ENCODE measurements at places on chromosomes 2 and 18. TPM values are rescaled to one million over a fixed set of nuclear protein-coding genes. Genes with fewer than 3 reads are reported as not detected.

The ALKAL2 gene
- 1.4 TPM for total RNA-seq

- H3K36me3 ChIP-seq, result no peaks in the 10 kb centered on the region
- no peak for DNase-seq
- H3K27ac ChIP-seq, result no peak overlapping the region
- no peaks in the 10 kb centered on the region for H3K27me3 ChIP-seq
Observed at GRCh38 chr2:195434346-195434745, 222.7 kb upstream of the SLC39A10 start.

The SATB2 gene
- total RNA-seq, result 0.71 TPM

DNA sequence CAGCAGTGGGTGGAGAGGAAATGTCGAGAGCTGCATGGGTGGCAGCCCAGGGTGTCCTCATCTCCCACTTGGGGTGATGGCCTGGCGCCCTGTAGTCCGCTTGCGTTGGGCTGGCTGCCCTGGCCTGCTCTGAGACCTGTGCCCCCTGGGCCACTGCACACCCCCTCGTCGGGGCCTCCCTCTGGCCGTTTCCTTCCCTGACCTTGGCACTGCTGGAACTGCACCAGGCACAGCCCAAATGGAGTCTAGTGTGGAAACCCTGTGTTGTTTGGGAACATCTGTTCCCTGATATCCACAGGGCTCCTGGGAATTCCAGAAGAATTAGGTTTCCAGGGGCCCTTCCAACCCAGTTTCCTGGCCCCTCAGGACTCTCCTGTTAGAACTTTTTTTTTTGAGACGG, 13.9 kb downstream of the EFHD1 start:
- no peak for DNase-seq
- H3K4me3 ChIP-seq, result no peak overlapping the region
- no peak overlapping the region for H3K27ac ChIP-seq
- no peaks in the 10 kb centered on the region for H3K27me3 ChIP-seq
- no peaks in the 10 kb centered on the region for H3K36me3 ChIP-seq
- H3K4me1 ChIP-seq, result no peaks in the 10 kb centered on the region

DNA sequence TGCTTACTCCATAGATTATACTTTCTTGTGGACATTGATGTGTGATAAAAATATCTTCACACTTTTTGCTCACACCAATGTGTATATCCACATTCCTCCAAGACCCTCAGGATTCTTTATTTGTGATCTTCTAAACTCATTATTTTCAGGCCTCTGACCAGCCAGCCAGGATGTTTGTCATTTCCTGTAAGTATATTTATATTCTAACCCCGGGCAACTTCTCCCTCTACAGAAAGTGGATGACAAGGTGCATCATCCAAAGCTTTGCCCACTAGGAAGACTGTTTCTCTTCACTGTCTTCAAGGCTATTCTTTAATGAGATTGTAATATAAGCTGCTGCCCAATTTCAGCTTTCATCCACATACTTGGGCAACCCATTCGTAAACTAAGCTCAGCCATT, 3.6 kb upstream of the CWC22 start:
- peaks cover 5% of the 10 kb centered on the region for H3K36me3 ChIP-seq
- no peak overlapping the region for H3K27ac ChIP-seq
- no peak overlapping the region for H3K4me3 ChIP-seq

GRCh38 chr2:85911814-85912692, 23.3 kb upstream of the ST3GAL5 start:
- no peaks in the 10 kb centered on the region for H3K36me3 ChIP-seq
- no peak overlapping the region for H3K4me3 ChIP-seq
- H3K4me1 ChIP-seq, result no peaks in the 10 kb centered on the region
- no peak for DNase-seq

GRCh38 chr18:52546686-52547346, 206.8 kb downstream of the DCC start:
- H3K4me1 ChIP-seq, result no peaks in the 10 kb centered on the region
- no peak for DNase-seq
- H3K36me3 ChIP-seq, result no peaks in the 10 kb centered on the region
- H3K27me3 ChIP-seq, result no peaks in the 10 kb centered on the region
- no peak overlapping the region for H3K4me3 ChIP-seq
- no peak overlapping the region for H3K27ac ChIP-seq

DNA sequence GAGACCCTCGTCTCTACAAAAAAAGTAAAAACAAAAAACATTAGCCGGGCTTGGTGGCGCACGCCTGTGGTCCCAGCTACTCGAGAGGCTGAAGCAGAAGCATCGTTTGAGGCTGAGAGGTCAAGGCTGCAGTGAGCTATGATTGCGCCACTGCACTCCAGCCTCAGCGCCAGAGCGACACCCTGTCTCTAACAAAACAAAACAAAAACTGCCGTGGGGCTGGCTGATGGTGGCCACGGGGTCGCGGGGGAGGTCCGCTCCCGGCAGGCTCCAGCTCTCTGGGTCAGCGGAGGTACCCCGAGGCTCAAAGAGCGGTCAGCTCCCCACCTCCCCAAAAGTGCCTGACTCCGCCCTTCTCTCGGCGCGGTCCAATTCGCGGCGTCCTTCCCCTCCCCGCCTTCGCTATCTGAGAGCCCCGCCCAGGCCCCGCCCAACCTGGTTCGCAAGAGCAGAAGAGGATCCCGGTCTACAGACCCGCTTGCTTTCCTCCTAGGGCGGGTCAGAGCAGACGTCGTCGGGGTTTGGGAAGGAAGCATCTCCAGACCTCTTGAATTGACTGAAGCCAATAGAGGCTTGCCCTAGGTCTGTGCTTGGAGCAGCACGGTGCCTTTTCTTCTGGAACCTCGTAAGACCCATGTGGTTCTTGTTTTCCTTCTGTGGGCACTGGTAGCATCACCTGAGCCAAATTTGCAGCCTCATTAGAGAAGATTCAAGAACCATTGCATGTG, 7.8 kb downstream of the RAX start:
- H3K27ac ChIP-seq, result no peak overlapping the region
- peaks cover 65% of the 10 kb centered on the region for H3K27me3 ChIP-seq
- DNase-seq, result no peak
- peaks cover 8% of the 10 kb centered on the region for H3K4me1 ChIP-seq

GRCh38 chr2:235493402-235493774, 455 bp upstream of the AGAP1 start:
- H3K4me1 ChIP-seq, result peaks cover 3% of the 10 kb centered on the region
- H3K36me3 ChIP-seq, result peaks cover 8% of the 10 kb centered on the region
- peak overlapping the region; percentile 73 for H3K4me3 ChIP-seq
- no peak overlapping the region for H3K27ac ChIP-seq
- peaks cover 56% of the 10 kb centered on the region for H3K27me3 ChIP-seq
- no peak for DNase-seq

GRCh38 chr2:77207331-77207730, 314.8 kb downstream of the LRRTM4 start:
- H3K36me3 ChIP-seq, result peaks cover 6% of the 10 kb centered on the region
- no peak overlapping the region for H3K27ac ChIP-seq
- no peaks in the 10 kb centered on the region for H3K27me3 ChIP-seq
- no peaks in the 10 kb centered on the region for H3K4me1 ChIP-seq
- DNase-seq, result no peak

DNA sequence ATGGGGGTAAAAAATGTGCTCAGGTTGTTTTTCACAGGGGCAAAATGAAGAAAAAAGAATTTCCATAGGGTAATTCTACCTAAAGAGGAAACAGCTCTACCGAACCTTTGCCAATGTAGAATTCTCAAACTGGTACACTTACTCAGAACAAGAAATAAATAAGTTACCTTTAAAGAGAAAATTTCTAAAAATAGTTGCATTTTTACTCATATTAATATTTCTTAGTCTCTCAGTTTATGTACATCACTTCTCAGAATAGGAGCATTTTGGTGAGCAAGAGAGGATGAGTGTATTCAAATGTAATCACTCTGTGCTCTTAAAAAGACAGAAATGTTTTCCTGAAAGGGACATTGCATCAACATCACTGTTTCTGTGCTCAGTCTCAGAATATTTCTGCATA, 574.7 kb upstream of the SLC8A1 start:
- H3K27me3 ChIP-seq, result no peaks in the 10 kb centered on the region
- peaks cover 3% of the 10 kb centered on the region for H3K4me1 ChIP-seq

The SPIRE1 gene
- 7.8 TPM for total RNA-seq

GRCh38 chr2:30038419-30038818, 108.4 kb upstream of the YPEL5 start:
- no peak for DNase-seq
- H3K27ac ChIP-seq, result no peak overlapping the region
- H3K4me1 ChIP-seq, result no peaks in the 10 kb centered on the region
- H3K4me3 ChIP-seq, result no peak overlapping the region

DNA sequence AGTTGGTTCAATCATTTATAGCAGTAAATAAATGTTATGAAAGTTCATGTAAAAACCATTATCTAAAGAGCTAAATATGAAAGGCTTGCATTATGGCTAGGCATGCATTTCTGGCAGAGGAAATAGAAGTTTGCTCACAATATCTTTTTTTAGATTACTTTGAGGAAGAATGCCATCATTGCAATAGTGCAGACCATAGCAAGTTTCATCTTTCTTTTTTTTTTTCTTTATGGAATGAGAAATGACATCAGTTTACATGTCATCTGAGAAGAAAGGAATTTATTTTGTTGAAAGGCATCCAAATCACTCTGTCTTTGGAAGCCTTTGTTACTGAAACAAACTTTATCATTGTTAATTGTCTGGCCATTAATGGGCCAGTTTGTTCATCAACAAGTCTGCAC, 74.5 kb upstream of the NCKAP5 start:
- H3K4me3 ChIP-seq, result no peak overlapping the region
- no peaks in the 10 kb centered on the region for H3K27me3 ChIP-seq
- no peaks in the 10 kb centered on the region for H3K36me3 ChIP-seq
- H3K27ac ChIP-seq, result no peak overlapping the region

DNA sequence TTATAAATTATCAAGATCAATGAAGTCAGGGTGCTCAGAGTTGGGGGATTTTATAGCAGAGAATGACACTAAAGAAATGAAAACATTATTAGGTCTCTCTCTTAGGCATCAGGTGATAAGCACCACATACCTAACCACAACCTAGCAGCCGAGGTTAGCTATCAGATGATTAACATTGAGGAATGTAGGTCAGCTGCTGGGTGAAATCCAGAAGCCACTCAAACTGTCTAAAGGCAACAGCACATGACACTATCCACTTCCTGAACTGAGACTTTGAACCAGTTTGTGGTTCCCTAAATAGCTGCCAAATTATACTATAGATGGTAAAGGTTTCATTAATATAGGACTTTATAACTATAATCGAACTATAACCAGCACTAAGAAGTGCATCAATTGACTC, 4.7 kb downstream of the EPG5 start:
- peaks cover 50% of the 10 kb centered on the region for H3K4me1 ChIP-seq
- H3K27ac ChIP-seq, result peak overlapping the region; percentile 81
- H3K36me3 ChIP-seq, result peaks cover 18% of the 10 kb centered on the region
- DNase-seq, result peak; percentile 68
- H3K4me3 ChIP-seq, result peak overlapping the region; percentile 52

The SKOR2 gene
- total RNA-seq, result not detected

GRCh38 chr2:212021947-212022346, 516.7 kb downstream of the ERBB4 start:
- no peak overlapping the region for H3K4me3 ChIP-seq
- H3K36me3 ChIP-seq, result peaks cover 4% of the 10 kb centered on the region
- H3K27me3 ChIP-seq, result no peaks in the 10 kb centered on the region
- H3K4me1 ChIP-seq, result no peaks in the 10 kb centered on the region
- no peak overlapping the region for H3K27ac ChIP-seq
- DNase-seq, result no peak

GRCh38 chr2:119700866-119701265, 21.9 kb downstream of the TMEM177 start:
- no peak overlapping the region for H3K27ac ChIP-seq
- H3K4me3 ChIP-seq, result no peak overlapping the region
- no peaks in the 10 kb centered on the region for H3K36me3 ChIP-seq
- H3K27me3 ChIP-seq, result peaks cover 15% of the 10 kb centered on the region

- no peak for DNase-seq
- peaks cover under 1% of the 10 kb centered on the region for H3K27me3 ChIP-seq
- no peaks in the 10 kb centered on the region for H3K4me1 ChIP-seq
- no peak overlapping the region for H3K4me3 ChIP-seq
- H3K36me3 ChIP-seq, result no peaks in the 10 kb centered on the region
Observed at GRCh38 chr2:42404676-42405075, 43.7 kb upstream of the COX7A2L start.

DNA sequence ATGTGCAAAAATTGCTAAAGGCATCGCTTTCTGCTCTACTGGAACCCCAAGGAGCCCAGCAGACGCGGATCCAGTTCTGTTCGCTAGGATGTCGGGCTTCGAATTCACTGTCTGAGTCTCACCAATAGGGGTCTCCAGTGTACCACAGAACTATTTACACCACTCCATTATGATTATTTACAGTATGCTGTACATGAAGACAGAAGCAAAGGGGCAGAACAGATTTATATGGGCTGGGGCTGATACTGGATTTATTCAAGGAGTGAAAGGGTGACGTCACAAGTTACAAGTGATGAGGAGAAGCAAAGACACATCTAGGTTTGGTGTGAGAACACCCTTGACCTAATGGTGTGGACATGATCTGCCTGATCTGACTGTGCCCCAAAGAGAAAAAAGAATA, 185.3 kb upstream of the ATP5MC3 start:
- DNase-seq, result no peak
- H3K4me3 ChIP-seq, result no peak overlapping the region
- no peaks in the 10 kb centered on the region for H3K4me1 ChIP-seq
- H3K27me3 ChIP-seq, result peaks cover 23% of the 10 kb centered on the region
- no peak overlapping the region for H3K27ac ChIP-seq

GRCh38 chr2:220703279-220703678, 868.8 kb downstream of the EPHA4 start:
- peaks cover under 1% of the 10 kb centered on the region for H3K27me3 ChIP-seq
- no peaks in the 10 kb centered on the region for H3K4me1 ChIP-seq
- peaks cover 11% of the 10 kb centered on the region for H3K36me3 ChIP-seq
- no peak for DNase-seq

The TNFRSF11A gene
- total RNA-seq, result 5.9 TPM

The FTCDNL1 gene
- total RNA-seq, result 2.2 TPM

DNA sequence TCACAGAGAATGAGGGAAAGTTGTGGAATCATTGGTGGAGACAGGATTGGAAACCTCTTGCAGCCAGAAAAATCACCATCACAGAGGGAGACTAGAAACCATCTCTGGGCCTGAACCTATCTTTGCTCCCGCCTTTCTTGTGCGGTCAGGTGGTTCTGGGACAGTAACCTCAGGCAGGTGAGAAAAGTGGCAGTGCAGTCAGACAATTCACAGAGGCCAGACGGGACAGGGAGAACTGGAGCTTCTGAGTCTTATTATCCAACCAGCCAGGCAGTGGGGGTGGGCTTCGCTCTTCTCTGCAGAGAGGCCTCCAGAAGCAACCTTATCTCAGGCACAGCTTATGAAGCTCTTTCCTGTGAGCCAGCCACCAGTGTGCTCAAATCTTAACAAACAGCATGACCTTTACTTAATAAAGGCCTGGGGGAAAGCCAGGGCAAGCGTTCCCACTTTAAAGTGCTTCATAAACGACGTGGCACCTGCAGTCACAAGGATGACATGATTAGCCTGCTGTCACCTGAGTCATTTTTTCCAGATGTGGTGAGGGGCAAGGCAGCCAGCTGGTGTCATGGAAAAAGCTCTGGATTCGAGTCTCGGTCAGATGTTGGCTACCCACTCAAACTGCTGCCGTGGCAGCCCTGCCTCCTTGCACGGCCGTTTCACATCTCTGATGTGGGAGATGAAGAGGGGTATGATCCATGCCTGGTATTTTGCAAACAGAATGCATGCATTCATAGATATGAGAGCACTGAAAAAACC, 109.7 kb downstream of the B3GNT2 start:
- H3K27ac ChIP-seq, result peak overlapping the region; percentile 99
- H3K36me3 ChIP-seq, result no peaks in the 10 kb centered on the region
- H3K4me3 ChIP-seq, result peak overlapping the region; percentile 95
- no peaks in the 10 kb centered on the region for H3K27me3 ChIP-seq
- no peak for DNase-seq

The ITSN2 gene
- total RNA-seq, result 71.5 TPM

The MORN2 gene
- 6.4 TPM for total RNA-seq

GRCh38 chr2:67702284-67702683, 305.2 kb downstream of the ETAA1 start:
- H3K36me3 ChIP-seq, result no peaks in the 10 kb centered on the region
- no peak overlapping the region for H3K4me3 ChIP-seq
- DNase-seq, result no peak
- no peaks in the 10 kb centered on the region for H3K27me3 ChIP-seq

The UGT1A6 gene
- total RNA-seq, result not detected
